ENCODE measurements at places on chromosomes 1 and 21.
A peak's percentile ranks its signal among the peaks of the same experiment; 100 is the strongest.

DNA sequence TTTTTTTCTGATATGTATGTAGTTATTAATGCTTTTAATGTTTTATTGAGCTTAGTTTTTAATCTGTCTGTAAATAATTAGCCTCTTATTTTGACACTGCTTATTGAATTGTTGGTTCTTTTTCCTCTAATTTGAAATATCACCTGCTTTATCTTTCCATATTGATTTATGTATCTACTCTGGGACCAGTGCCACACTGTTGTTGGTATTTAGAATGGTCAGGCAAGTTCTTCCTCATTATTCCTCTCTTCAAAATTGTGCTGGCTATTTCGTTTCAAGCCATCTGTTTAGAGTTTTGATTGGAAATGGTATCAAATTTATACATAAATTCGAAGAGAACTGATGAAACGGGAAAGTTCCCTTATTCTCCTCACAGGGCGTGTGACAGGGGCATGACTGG is 96.8 kb upstream of the APP start:
- DNase-seq: no peak

DNA sequence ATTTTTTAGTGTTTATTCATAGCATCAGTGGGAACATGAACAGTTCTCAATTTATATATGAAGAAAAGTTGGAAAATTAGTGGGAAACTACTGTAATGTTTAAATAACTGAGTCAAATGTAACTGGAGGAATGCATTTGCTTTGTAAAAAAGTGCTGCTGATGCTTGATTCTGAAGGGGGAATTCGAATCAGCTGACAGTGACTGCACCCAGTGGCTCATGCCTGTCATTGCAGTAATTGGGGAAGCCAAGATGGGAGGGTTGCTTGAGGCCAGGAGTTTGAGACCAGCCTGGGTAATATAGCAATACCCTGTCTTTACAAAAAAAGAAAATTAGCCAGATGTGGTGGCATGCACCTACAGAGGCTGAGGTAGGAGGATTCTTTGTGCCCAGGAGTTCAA is 398.4 kb downstream of the ZP4 start:
- no peak for DNase-seq

- DNase-seq: no peak
Measured at GRCh38 chr1:62382658-62382955, 54.2 kb upstream of the USP1 start.

- peak; percentile 46 for DNase-seq
Measured at GRCh38 chr1:1959840-1960479, 40.9 kb upstream of the TMEM52 start.

DNA sequence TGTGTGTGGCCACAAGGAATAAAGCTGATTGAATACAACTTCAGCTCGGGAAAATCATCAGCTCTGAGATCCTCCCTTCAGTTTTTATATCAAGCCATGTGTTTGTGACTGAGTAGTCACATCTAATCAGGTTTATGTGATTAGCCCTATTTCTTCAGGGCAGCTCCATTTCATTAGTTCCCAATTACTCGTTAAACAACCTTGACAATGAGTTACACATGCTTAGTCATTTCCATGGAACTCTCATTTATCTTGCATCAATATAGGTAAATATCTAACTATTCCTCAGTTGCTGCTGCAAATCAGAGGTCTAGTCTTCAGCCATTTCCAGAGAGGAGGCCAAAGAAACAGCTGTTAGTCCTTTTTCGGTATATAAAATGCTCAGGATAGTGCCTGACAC is 16.3 kb downstream of the CRB1 start:
- no peak for DNase-seq

- DNase-seq: no peak
Measured at GRCh38 chr1:248416226-248416625, 13.4 kb downstream of the OR2T1 start.

DNA sequence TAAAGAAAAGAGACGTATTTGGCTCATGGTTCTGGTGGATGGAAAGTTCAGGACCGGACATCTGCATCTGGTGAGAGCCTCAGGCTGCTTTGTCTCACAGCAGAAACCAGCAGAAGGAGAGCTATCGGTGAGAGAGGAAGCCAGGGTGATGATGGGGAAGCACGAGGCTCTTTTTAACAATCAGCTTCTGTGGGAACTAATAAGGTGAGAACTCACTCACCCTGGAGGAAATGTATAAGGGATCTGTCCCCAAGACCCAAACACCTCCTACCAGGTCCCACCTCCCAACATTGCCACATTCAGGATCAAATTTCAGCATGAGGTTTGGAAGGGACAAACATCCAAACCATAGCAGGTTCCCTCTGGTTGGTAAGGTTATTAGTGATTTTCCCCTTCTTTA is 32.8 kb downstream of the ASTN1 start:
- DNase-seq: no peak

Measured in activated naive CD8-positive, alpha-beta T cell treated with anti-CD3 and anti-CD28 coated beads, Interleukin-2, amount 50 U/mL, for 16 hours (primary cell).